ENCODE measurements at places on chromosomes 6 and 20.

- no peak for DNase-seq
These were observed 12.4 kb upstream of the SRSF3 start for GRCh38 chr6:36581716-36582115.

DNA sequence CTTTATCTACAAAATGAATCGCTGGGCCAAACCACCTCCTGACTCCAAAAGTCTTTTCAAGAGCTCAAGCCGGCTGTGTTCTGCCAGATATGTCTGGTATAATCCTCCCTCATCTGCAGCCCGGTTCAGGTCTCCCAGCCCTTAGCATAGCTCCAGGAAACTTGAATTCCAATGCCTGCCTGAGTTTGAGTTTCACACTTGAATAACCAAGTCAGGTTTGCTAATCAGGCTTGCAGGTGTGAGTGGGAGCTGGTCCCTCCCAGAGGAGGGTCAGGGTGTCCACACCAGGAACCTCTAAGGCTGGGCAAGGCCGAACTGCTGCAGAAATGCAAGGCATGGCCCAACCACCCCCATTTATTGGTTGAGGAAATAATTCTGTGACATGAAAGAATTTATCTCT lies 96.6 kb downstream of the TMEM242 start:
- DNase-seq = no peak

- no peak for DNase-seq
These were observed 477 bp upstream of the MOXD1 start for GRCh38 chr6:132401618-132402285.

DNA sequence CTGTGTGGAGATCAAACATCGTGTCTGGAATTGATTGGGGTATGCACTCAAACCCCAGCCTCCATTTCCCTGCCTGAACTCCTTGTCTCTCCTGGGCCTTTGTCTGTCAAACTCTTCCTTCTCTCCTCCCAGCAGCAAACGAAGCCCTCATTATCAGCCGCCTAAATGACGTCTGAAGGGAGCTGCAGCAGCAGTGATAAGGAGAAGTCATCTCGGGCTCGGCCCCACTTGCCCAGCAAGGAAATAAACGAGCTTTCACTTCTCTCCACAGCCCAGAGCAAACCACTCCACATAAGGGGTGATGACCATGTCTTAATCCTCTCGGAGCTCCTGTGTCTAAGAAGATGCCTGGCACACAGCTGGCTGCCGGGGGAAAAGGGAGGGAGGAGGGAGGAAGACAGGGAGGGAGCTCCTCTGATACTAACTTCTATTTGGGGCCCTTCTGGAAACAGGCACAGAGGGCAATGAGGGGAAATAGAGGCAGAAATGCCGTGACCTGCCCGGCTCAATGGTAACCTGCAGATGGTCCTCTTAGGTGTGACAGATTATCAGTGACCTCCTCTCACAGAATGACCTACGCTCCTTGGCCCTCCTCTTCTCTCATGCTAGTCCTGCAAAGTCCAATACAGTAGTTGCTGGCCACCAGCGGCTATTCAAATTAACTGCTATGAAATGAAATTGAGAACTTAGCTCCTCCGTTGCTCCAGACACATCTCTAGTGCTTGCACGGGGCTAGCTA lies 100.4 kb downstream of the PXDC1 start:
- no peak for DNase-seq

DNA sequence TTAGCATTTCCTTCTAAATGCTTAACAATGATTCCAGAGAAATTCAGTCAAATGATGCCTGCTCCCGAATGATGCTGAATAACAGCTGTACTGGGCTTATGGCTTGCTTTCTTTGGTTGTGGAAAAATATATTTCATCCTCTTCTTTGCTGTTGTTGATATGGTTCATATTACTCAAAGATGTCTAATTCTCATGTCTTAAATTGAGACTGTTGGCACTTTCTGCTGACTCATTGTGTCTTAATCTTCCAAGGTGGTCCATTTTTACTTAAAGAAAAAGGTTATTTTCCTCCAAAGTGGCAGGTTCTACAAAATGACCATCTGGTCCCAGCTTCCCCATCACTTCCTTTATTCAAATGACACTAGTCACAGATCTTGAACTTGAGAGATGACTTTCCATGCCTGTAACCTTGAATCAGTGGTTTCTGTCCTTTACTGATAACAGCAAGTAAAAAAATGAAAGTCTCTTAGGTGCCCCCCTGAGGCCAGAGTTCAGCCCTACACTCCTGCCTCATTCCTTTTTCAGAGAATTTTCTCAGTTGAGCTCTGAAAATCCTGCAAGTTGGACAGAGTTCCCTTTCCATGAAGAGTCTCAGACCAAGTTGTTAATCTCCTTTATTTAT lies 6.9 kb downstream of the SNAP25 start:
- DNase-seq = no peak

- no peak for DNase-seq
These were observed 422.9 kb upstream of the CHD6 start for GRCh38 chr20:42041000-42041565.

DNA sequence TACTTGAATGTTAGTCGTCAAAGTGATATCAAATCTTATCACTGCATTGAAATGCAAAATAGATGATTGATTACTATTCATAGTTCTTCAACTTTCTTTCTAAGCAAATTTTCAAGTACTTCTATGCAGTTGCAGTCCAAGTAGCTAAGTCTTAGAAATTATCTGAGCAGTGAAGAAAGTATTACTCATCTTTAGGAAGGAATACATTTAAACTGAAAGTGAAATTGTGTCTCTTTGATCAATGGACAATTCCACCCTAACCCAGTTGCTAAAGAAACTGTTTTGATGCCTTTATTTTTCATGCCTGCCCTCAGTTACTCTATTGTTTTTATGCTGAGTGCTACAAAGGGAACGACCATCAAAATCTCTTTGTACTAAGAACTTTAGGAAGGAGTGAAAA lies 337.4 kb downstream of the GRIK2 start:
- DNase-seq = no peak

- no peak for DNase-seq
These were observed 515.9 kb downstream of the GRIK2 start for GRCh38 chr6:101909366-101909765.

DNA sequence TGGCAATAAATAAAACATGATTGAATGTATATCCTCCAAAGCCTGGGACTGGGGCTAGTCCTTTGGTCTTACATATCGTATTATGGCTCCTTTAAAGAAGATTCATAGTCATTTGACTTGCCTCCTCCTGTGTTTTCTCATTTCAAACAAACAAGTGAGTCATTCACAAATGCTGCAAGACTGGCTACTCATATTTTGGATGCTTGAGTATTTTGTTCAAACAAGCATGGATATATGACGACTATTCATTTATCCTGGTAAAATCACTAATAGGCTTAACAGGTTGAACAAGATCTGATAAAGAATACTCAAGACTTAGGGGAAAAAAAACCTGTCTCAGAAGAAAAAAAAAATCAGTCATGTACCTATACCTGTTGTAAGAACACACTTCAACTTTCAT lies 111.1 kb upstream of the CCDC28A start:
- DNase-seq = no peak

DNA sequence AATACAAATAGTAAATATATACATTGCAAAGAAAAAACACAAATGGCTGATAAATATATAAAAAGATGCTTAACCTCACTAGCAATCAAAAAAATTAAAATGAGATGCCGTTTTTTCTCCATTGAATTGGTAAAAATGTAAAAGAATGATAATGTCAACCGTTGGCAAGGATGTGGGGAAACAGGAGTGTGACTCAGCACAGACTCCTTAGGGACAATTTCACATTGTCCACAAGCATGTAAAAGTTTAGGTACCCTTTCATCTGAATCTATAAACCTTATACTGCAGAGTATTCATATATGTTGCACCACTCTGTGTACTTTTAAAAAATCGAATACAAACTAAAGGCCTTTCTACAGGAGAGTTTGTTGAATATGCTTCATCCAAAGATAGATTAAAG lies 143.1 kb upstream of the RREB1 start:
- no peak for DNase-seq

GRCh38 chr6:167927246-167927645 lies 70.2 kb upstream of the KIF25 start:
- no peak for DNase-seq

DNA sequence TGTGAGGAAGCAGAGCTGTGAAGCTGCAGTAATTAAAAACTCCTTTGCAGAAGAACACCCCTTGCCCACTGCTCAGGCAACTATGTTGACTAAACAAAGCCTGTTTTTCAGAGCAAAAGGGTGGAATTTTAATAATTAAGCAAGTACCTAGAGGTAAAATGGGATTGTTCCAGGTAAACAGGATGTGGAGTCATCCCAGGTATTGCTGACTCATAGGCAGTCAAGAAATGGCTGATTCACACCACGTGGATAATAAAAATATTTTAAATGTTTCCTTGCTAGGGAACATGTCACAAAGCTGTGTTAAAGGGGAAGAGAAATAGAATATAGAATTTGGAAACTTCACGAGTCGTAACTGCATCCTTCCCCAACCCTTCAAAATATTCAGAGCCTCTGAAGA lies 491.8 kb downstream of the BTBD3 start:
- no peak for DNase-seq

- DNase-seq = peak; percentile 74
These were observed 42.2 kb downstream of the C6orf132 start for GRCh38 chr6:42100029-42100901.

- DNase-seq = no peak
These were observed 11.7 kb downstream of the SFT2D1 start for GRCh38 chr6:166330612-166331011.

GRCh38 chr6:141482796-141483597 lies 649.7 kb upstream of the GJE1 start:
- no peak for DNase-seq

- no peak for DNase-seq
These were observed at the start of gene SEL1L2 for GRCh38 chr20:13990465-13990864. TSS of gene SEL1L2 (minus strand) at chr20:13990614. CDS start at chr20:13990534, 80 bp downstream.

DNA sequence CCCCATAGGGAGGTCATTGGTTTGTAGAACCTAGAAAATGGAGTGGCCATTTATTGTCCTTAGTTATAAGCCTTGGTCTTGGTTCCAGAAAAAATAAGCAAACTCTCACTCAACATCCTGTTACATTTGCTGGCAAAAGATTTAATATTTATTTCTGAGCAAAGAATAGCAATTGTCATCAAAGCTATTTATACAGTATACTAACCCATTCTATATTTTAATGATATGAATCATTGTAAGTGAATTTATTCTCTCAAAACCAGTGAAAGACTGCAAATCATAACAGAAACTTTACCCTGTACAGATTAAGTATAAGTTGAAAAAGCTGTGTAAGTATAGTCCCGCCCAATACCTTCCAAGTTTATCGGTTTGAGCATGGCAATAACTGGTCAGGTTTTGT lies 364.4 kb downstream of the CD109 start:
- DNase-seq = no peak

DNA sequence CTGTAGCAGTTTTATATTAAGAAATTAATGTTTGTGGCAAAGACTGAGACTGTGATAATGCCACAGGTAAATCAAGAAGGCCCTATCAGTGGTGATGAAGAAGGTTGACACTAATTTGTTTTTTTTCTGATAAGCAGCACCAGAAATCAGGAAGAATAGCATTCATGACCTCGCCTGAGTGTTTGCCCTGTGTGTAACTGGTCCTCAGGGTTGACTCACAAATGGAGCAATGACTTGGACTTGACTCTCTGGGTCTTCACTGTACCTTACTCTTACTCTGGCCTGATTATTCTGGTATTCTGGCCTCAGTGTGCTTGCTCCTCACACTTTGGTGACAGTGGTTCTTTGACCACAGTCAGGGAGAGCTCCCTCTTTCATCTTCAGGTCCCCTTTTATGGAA lies 243.9 kb downstream of the HAO1 start:
- DNase-seq = no peak

DNA sequence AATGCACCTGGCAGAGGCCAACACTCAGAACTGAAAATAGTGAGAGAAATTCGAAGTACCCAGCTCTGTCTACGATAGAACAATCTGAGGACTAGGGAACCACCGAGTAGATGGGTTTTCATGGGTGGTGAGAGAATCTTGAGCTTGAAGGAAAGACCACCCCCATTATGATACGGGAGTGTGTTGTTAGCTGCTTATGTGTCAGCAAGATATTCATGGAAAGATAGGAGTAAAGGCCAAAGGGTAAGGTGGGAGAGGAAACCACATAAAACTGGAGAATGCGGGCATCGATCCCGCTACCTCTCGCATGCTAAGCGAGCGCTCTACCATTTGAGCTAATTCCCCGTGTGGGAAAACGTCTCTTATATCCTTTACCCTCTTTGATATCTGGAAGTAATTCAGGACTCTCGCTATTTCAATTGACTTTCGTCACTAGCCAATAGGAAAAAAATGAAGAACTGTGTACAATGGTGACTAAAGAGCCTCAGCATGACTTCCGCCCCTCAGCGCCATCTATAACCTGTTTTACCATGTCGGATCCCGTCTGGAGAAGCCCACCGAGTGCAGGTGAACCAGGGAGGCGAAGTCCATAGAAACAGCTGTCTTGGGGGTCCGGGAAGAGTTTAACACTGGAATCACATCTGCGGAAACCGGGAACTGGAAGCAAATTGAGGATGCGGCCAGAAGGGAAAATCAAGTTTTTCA lies 25.0 kb upstream of the ABT1 start:
- DNase-seq = peak; percentile 76

DNA sequence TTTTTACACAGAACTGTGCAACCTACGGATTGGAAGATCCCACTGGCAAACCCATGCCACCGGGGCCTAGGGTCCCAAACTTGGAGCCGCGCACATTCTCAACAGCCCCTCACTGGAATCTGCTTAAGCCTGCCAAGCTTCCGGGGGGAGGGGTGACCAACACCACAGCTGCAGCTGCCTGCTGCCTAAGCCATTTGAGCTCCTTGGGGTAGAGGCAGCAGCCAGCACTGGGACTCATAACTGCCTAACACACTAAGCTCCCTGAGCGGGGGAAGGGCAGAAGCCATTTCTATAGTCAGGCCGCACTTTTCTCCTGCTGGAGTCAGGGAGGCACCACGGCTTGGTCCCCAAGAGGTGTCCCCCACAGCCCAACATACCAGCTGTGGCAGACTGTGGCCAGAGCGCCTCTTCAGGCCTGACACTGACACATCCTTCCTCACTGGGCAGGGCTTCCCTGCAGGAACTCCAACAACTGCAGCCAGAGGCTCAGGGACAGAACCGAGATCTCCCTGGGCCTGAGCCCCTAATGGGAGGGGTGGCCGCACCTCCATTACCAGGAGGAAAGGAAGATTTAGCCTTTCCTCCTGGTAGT lies 270.3 kb upstream of the ECI2 start:
- no peak for DNase-seq

GRCh38 chr6:156816505-156816904 lies 39.3 kb downstream of the ARID1B start:
- DNase-seq = no peak

GRCh38 chr20:38255393-38255792 lies 5.1 kb downstream of the KIAA1755 start:
- DNase-seq = no peak

DNA sequence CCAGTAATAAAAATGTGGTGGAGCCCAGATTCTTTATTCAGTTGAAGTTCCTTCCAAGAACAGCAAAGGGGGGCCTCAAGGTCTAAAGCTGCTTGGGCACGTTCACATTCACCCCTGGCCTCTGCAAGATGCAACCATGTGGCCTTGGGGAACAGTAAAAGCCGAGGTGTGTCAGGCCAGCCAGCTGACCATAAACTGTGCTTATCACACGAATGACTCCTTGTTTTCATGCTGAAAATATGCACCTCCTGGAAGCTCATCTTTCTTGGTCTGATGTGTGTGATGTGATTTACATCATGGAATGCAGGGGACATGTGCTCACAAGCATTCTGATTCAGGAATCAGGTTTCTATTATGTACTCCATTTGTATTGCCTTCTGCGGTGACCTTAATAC lies 211.6 kb upstream of the MARCKS start:
- DNase-seq = no peak

Data from stimulated activated CD8-positive, alpha-beta memory T cell treated with anti-CD3 and anti-CD28 coated beads, Interleukin-4, amount 100 ng/mL, for 48 hours (primary cell).